AG09309 (cell line): ENCODE measurements at places on chromosomes 5 and 9.

- DNase-seq, result no peak
Measured at GRCh38 chr9:33220681-33221567, 19.0 kb upstream of the SPINK4 start.

DNA sequence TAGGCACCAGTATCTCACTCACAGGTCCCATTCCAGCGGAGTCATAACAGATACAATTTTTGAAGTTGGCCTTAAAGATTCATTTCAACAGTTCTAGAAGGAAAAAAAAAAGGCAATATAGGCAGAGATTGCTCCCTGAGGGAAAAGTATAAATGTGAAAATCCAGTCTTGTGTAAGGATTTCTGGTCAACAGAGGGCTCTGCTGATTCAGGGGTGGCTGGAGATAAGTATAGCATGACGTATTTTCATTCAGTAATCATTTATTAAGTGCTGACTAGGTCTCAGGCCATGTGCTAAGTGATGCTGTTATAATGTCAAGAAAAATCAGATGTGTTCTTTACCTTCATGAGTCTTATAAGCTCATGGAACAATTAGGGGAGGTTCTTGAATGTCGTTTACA lies 377.3 kb upstream of the MEF2C start:
- DNase-seq, result no peak

DNA sequence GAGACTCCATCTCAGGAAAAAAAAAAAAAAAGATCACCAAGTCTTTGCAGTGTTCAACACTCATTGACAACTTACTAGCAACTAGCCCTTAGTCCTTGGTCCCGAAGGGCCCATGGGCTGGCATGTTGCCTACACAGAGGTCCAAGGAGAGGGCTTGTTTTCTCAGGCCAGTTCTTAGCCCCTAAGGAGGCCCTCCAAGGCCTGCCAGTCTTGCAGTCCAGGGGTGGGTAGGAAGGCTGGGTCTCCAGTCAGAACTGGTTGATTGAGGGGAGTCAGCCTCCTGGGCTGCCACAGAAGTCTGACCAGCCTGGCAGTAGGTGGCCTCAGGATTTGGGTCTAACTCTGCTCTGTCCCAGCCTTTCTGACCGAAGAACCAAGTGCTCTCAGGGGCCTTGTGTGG lies 32.7 kb downstream of the IER5L start:
- no peak for DNase-seq

GRCh38 chr5:87411973-87412629 lies 629 bp downstream of the CCNH start:
- DNase-seq, result no peak

- DNase-seq, result no peak
Measured at GRCh38 chr5:14582797-14583137, 1.2 kb downstream of the OTULINL start.

DNA sequence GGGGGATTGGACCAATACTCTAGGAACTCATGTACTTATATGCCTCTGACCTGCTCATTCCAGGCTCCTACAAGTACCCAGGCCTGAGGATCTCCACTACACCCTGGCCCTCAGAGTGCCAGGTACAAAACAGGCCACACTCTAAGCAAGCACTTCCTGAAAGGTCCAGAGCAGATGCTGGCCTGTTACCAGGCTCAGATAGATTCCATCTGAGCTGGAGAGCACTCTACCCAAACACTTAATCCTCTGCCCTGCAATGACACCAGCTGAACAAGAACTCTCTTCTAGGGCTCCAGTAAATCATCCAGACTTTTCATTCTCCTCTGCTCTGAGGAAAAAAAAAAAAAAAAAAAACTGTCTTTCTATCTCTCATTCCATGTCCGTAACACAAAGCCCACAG lies 2.9 kb downstream of the P4HA2 start:
- no peak for DNase-seq

DNA sequence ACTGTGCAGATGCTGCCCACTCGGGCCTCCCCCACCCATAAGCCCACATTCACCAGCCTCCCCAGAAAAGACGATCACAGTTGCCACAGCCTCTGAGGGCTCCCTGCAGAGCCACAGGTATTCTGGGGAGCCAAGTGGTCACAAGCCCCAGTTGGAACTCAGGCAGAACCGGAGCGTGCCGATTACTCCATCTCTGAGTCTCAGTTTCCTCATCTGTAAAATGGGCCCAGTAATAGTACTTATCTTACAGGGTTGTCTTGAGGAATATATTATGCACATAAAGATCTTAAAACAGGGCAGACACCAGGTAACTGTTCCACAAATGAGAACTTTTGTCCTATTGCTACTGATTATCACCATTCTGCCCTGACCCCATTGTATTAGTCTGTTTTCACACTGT lies 57.7 kb upstream of the FUBP3 start:
- DNase-seq, result no peak

DNA sequence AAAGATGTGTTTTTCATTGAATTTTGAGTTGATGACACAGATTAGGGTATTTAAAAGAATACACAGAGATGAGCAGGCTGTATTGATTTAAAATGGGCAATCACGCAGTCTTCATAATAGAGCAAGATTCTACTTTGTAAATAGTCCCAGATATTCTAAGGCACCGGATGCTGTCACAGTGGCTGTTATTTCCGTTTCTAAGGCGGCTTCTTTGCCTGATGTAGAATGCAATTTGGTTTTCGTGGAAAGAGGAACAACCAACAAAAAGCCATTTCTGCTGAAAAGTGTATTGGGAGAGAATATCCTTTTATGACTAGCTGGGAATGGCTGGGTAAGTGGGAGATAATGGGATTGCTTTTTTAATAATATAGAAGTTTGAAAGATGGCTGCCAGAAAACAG lies 17.5 kb downstream of the PRKACG start:
- DNase-seq, result no peak

DNA sequence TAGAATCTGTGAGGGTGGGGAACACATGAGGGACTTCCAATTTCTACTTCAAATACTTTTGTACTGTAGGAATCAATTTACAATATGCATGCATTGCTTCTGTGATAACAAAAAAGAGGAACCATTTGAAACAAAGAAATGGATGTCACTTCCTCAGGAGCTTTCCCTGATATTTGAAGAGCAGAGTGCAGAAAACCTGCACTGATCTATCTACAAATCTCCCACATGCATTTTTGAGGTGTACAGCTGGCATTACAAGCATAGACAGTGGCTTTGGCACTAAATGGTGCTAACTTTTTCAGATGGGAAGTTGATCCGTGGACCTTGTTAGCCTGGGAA lies 27.7 kb downstream of the YIPF5 start:
- no peak for DNase-seq

DNA sequence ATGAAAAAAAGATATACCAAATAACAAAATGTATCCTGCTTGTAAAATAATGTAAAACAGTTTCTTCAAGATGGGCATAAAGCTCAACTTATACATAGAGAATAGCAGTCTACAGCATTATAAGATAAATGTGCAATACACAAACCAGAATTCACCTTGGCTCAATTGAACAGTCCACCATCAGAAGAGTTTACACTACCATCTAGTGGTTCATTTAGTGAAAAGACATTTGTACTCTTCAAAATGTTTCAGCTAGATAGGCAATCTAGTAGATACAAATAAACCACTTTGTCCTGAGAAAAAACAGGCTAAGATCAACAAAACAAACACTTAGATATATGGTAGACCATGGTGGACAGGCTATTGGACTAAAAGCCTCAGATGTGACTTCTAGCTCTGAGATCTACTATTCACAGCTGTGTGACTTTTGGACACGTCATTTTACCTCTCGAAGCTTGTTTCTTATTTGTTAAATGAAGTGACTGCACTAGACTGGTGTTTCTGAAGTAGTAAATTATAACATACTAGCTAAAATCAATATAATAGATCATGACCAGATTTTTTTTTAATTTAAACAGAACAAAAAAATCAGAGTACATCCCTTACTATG lies 22.1 kb upstream of the TPD52L3 start:
- DNase-seq, result peak; percentile 0
